ENCODE measurements at places on chromosomes 12 and 14.

GRCh38 chr12:107057071-107057834 lies 36.1 kb downstream of the CRY1 start:
- no peak for DNase-seq

GRCh38 chr12:1369460-1369859 lies 224.9 kb downstream of the FBXL14 start:
- DNase-seq = no peak

- no peak for DNase-seq
Measured at GRCh38 chr12:27002141-27002540, 12.0 kb downstream of the TM7SF3 start.

DNA sequence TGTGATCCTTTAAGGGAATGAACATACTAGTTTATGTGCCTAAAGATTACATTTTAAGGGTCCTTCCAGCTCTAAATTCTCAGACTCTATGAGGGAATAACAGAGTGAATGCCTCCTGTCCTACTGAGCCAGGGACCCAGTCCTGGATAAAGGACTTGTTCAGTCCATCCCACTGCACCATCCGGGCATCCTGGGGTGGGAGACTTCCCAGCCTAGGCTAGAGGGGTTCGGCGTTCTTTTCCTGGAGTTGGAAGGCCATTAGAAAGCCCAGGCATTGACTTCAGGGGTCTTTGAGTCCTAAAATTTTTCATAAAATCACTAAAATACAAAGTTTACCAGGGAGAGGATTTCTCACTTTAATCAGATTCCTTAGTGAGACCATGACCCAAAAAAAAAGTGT lies 127.9 kb upstream of the FKBP4 start:
- no peak for DNase-seq

- no peak for DNase-seq
Measured at GRCh38 chr14:68266998-68267397, 447.4 kb downstream of the RAD51B start.

All from GM19239 (cell line).